DMS153 (cell line): ENCODE measurements at places on chromosomes 4 and X.
A peak's percentile ranks its signal among the peaks of the same experiment; 100 is the strongest.

- no peak for DNase-seq
Observed at GRCh38 chr4:186855111-186855510, 131.5 kb upstream of the FAT1 start.

DNA sequence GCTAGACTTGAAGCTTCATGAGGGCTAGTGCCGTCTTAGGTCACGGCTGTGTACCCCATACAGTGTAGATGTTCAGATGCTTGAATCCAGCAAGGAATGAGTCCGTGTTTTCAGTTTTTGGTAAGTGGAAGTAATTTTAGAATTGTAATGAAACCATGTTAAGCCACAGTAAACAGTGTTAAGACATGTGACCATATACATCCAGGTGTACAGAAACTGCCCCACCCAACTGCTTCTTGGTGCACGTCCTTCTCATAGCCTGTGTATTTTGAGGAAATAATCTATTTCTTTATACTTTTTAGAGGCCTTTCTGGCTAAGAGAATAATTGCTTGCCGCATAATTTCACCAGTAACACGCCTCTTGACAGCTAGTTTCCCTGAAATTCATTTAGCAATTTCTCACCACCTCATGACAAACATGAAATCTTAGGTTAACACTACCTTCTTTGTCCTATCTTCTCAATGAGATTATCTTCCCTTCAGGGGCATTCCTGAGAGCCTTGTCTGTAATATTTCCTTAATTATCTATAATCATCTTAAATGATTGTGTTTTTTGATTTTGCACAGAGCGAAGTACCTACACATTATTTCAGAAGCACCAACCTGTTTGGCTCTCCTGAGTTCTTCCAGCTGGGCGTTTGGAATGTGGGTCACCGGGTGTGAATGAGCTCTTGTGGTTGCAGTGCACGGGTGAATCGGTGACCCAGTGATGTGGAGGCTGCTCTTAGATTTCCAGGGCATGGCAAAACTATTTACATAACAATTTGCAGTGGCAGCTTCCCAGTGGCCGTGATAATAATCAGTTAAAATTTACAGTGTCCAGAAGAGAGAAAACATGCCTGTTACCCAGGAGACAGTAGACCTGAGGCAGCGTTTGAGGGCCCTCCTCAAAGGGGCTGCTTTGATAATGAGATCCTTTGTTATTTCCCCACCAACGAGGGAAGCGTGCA, 50.2 kb upstream of the TADA2B start:
- no peak for DNase-seq

DNA sequence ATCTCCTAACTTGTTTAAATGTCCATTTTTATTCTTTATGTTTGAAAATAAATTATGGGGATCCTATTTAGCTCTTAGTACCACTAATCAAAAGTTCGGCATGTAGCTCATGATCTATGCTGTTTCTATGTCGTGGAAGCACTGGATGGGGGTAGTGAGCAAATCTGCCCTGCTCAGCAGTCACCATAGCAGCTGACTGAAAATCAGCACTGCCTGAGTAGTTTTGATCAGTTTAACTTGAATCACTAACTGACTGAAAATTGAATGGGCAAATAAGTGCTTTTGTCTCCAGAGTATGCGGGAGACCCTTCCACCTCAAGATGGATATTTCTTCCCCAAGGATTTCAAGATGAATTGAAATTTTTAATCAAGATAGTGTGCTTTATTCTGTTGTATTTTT, 27.6 kb downstream of the NUDT6 start:
- no peak for DNase-seq

- no peak for DNase-seq
Observed at GRCh38 chrX:138127314-138127713, 561.4 kb downstream of the ZIC3 start.

DNA sequence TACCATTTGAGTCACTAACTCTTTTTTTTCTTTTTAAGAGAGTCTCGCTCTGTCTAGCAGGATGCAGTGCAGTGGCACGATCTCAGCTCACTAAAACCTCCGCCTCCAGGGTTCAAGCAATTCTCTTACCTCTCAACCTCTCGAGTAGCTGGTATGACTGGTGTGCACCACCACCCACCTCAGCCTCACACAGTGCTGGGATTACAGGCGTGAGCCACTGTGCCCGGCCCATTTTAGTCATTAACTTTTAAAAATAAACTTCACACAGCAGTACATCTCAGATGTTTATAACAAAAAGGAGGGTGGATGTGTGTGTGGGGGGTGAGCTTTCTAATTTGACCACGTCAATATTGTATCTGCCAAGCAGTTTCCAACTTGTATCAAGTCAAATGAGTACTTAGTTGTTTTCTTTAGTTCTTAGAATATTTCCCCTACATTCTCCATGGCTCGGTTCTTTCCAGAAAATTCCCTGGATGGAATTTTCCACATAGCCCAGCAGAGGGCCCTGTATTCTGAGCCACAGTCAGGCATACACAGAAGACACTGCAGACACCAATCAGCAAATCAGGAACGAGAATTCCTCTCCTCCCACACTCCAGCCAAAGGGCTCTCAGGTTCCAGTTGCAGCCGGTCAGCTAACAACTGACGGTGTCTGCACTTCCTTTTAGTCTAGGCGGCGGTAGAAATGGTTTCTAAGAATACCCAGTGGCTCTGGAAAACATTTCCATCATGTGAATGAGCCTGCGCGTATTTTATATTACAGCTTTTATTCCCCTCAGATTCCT, 20.1 kb upstream of the ARAF start:
- DNase-seq, result peak; percentile 83

DNA sequence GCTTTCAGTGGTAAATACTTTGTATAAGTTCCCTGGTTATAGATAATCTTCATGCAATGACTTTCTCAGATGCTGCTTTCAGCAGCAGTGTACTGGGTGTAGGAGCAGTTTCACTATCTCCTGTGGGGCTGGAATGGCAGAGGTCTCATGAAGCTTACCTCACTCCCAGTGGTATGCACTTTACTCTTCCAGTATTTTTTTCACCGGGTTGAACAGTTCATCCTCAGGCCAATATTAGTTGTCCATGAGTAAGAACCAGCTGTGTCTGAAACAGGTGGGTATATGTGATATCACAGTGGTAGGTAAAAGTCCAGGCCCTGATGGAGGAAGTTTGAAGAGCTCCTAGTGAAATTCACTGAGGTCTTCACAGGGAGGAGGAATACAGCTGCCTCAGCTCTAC, 351.5 kb upstream of the EMCN start:
- no peak for DNase-seq

GRCh38 chr4:89899854-89900253, 5.2 kb downstream of the MMRN1 start:
- no peak for DNase-seq
